CD4-positive, CD25-positive, alpha-beta regulatory T cell (primary cell): ENCODE measurements at places on chromosomes 4 and X.

DNA sequence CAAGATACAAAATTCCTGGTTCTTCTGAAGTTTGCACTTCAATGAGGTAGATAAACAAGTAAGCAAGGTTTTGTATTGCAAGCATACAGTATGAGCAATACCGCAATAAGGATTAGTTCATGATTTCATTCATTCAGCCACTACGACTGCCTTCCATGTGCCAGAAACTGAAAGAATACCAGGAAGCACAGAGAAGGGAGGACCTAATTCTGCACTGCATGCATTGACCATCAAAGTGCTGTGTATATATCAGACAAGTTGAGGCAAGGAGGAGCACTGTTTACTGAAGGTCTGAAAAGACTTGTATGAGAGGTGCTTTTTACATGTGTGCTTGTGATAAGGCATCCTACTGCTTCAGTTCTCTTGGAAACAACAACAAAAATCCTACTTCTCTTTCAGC lies 40.9 kb upstream of the GPM6B start:
- no peak for DNase-seq

- no peak for DNase-seq
These were observed 880.4 kb downstream of the PCDH18 start for GRCh38 chr4:136651932-136652331.

GRCh38 chr4:140096921-140097320 lies 57.1 kb downstream of the MAML3 start:
- no peak for DNase-seq

DNA sequence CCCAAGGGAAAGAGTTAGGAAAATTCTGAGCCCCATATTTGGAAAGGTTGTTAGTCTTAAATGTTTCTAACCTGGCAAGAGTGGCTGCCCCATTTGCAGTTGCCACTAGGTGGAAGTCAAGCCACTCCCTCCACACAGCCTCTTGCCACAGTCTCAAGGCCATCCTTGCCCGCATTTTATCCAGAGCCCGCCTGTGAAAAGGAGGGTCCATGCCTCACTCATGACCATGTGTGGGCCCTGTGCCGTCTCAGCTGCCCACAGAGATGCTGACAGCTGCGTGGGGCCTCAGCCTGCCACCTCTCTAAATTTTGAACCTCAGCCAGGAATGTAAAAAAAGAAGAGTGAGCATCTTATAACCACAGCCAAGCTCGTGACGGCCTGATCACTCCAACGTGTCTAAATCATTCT lies 201.5 kb upstream of the FAM241A start:
- no peak for DNase-seq

DNA sequence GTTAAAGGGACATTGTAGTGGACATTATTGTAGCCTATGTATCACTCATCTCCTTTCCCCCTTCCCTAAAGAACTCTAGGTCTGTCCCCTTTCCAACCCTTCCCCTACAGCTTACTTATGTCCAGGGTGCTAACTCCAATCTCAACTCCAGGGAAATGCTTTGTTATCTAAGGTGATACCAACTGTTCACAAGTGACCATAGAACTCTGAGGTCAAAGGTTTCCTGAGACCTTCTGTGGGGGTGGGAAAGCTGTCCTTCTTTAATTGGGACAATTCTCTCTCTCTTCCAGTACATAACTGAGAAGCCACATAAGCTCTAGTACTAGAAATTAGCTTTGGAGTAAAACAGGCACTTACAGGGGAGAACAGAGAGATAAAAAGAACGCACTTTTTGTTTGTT lies 212.4 kb downstream of the NR3C2 start:
- no peak for DNase-seq

- no peak for DNase-seq
These were observed 42.8 kb upstream of the PRDM8 start for GRCh38 chr4:80154545-80154933.

- no peak for DNase-seq
These were observed 27.2 kb upstream of the JAKMIP1 start for GRCh38 chr4:6227412-6228157.
